ENCODE measurements at places on chromosomes 2 and 18.

DNA sequence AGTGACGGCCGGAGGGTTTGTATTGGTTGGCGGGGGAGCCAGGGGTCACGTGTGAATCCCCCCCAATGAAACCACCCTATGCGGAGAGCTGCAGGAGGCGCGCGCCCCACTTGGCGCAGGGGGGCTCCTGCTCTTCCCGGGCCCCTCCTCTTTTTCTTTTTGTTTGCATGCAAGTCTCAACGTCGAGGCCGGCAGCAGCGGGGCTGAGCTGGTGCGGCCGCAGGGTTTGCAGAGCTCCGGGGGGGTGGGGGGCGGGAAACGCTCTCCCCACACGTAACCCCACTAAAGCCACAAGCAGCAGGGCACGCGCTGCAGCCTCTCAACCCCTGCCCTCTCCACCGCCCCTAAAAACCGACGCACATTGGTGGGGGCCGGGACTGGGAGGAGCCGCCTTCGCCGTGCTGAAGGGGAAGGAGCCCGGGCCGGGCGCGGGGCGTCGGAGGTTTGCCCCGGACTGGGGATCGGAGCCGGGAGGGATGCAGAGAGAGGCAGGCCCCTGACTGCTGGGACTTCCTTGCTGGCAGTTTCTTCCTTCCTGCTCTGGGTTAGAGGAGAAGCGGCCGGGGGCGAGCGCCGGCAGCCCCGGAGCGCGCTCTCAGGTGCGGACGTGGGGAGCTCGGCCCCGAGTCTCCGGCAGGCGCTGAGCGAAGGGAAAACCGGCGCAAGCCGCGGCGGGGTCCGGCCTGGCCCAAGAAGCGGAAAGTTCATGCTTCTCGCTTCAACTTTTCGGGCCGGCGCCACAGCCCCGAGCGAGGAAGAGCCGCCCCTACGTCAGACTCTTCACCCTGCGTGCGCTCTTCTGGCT, 864 bp downstream of the LBH start:
- no peak for DNase-seq

- DNase-seq, result no peak
Measured at GRCh38 chr2:229634601-229635370, 79.6 kb downstream of the DNER start.

DNA sequence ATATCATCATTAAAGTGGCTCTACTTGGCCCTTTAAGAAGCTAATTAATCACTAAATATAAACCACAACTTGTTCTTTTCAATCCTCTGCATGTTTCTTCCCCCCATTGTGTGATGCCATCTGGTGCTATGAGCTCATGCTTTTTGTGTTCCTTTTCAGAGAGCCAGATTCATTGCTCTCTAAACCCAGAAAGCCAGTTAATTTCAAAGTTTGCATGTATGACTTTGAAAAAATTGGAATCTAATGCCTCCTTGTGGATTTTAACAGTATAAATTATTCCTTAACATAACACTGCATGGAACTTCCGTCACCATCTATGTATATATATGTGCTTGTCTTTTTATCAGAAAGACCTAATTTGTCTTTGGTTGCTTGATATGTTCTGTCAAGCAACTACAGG, 31.1 kb downstream of the TMEM178A start:
- peak; percentile 80 for DNase-seq

GRCh38 chr18:78527984-78528383, 451.6 kb upstream of the SALL3 start:
- DNase-seq, result no peak

DNA sequence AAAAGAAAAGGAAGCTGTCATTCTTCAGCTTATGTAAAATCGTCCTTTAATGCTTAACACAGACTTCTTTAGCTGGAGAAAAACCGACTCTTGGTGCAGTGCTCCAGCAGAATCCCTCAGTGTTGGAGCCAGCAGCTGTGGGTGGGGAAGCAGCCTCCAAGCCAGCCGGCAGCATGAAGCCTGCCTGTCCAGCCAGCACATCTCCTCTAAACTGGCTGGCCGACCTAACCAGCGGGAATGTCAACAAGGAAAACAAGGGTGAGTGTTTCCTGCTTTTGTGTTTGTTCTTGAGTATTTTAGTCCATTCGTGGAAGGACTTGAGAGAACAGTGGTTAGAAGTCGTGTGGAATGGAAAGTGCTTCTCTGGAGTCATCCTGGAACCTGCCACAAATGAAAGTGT, 38.9 kb downstream of the KDM3A start:
- no peak for DNase-seq

- no peak for DNase-seq
Measured at GRCh38 chr2:3533836-3534235, 14.5 kb upstream of the ADI1 start.

DNA sequence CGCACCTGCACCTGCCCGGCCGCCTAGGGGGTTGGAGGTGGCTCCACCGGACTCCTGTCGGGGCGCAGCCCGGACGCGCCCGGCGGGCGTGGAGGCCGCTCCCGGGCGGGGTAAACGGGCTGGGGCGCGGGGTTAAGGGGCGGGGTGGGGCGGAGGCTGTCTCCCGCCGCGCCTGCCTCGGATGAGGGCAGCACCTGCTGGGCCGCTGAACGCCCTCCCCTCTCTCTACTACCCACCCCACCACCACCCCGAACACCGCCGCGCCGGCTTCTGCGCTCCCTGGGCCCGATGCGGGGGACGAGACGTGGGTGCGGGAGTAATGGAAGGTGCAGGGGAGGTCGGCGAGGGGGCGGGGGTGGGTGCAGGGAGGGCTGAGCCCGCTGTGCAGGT, 224.8 kb upstream of the ID2 start:
- no peak for DNase-seq

- DNase-seq, result peak; percentile 74
Measured at GRCh38 chr2:162301151-162301804, 17.2 kb downstream of the IFIH1 start.

- no peak for DNase-seq
Measured at GRCh38 chr18:55380589-55380988, 207.4 kb downstream of the TCF4 start.

DNA sequence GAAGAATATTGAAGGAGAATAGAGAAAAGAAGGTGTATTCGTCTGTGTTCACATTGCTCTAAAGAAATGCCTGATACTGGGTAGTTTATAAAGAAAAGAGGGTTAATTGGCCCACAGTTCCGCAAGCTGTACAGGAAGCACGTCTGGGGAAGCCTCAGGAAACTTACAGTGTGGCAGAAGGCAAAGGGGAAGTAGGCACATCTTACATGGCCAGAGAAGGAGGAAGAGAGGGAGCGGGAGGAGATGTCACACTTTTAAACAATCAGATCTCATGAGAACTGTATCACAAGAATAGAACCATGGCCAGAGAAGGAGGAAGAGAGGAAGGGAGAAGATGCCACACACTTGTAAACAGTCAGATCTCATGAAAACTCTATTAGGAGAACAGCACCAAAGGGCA, 159.6 kb upstream of the TPO start:
- DNase-seq, result no peak

DNA sequence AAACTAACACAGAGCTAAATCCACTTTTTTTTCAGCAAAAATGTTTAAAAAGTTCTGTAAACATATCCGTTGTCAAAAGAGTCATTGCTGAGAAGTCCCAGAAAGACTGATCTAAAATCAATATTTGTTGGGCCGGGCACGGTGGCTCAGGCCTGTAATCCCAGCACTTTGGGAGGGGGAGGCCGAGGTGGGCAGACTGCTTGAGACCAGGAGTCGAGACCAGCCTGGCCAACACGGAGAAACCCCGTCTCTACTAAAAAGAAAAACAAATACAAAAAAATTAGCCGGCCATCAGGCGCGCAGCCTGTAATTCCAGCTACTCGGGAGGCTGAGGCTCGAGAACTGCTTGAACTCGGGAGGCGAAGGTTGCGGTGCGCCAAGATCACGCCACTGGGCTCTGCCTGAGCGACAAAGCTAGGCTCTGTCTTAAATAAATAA, 1.4 kb downstream of the OLA1 start:
- no peak for DNase-seq

DNA sequence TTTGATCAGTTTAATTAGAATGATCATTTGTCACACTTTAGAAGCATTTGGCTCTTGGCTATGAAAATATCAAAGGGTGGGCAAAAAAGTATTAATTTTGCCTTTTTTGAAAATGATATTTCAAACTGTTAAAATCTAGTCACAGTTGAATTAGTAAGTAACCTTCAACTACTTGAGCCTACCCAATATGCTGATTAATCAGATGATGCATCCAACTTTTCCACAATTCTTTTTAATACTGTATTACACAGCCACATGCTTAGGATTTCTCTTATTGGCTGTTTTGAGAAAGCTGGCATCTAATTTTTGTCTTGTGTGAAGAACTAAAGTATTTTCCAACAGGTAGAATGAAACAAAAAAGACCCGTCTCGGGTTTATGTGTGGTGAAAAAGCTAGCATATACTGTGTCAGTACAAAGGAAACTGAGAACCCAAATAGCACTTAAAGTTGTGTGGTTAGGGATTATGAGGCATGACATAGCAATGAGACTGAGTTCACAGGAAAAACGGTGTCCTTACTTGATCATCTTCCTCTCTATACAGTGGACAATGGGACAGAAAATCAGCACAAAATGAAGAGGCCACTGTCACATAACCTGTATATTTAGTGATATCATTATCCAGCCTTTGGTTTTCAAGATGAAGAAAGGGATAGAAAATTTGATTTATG, 11.7 kb downstream of the OSBPL6 start:
- DNase-seq, result peak; percentile 74

DNA sequence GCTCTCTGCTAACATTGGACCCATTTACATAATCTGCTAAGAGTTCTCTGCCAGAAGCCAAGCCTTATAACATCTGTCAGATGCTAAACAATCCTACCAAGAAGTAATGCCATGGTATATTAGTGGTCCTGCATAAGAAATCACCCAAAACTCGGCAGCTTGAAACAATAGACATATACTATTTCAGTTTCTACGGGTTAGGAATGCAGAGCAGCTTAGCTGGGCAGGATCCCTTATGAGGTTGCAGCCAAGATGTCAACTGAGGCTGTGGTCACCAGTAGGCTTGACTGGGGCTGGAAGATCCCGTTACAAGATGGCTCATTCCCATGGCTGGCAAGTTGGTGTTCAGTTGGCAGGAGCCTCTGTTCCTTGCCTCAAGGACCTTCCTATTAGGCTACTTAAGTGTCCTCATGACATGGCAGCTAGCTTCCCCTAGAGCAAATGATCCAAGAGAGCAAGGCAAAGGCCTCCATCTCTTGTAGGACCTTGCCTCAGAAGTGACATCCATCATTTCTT, 25.1 kb upstream of the SOS1 start:
- no peak for DNase-seq

GRCh38 chr2:205712508-205712907, 30.2 kb downstream of the NRP2 start:
- DNase-seq, result peak; percentile 76

DNA sequence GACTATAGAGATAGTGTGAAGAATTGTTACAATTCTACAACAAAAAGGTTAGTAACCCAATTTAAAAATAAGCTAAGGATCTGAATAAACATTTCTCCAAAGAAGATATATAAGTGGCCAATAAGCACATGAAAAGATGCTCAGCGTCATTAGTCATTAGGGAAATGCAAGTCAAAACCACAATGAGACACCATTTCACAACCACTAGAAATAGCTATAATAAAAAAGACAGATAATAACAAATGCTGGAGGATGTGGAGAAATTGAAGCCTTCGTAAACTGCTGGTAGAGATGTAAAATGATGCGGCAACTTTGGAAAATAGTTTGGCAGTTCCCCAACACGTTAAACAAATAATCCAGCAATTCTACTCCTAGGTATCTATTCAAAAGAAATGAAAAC, 366.5 kb upstream of the POU3F3 start:
- no peak for DNase-seq

DNA sequence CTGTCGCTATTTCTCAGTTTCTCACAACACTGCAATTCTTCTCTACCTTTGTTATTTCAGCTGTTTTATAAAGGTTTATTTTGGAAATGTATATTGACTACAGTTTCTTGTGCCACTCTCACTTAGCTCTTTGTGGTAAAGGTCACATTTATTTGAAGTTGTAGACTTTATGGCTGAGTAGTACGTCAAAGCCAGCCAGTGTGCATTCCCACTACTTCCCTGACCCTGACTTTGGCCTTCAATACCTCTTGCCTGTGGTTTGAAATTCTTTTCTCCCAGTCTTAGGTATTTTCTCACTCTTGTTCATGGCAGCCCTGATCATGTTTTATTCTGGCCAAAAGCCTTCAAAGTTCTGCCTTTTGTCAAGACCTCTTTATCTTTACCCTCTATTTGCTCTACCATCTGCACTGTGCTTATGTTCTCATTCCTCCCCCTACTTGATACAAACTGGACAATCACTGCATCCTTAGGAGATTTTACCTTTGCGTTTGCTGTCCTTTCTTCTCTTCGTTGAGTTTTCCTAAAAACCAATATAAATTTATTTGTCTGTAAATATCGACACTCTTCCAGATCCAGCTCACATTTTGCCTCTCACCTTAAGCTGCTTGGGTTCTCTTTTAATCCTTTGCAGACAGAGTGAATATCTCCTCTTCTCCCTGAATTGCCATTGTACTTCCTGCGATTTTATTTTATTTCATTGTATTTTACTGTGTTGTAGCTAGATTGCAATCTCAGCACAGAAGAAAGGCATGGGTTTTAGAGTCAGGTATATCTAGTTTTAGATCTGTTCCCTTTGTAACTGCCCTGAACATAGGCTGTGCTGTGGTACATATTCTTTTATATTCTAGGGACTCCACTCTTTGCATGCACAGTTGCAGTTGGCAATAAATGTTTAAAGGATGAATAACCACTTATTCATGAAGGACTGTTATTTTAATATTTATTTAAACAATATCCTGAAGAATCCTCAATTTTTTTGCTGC, 31.2 kb downstream of the GULP1 start:
- peak; percentile 40 for DNase-seq

DNA sequence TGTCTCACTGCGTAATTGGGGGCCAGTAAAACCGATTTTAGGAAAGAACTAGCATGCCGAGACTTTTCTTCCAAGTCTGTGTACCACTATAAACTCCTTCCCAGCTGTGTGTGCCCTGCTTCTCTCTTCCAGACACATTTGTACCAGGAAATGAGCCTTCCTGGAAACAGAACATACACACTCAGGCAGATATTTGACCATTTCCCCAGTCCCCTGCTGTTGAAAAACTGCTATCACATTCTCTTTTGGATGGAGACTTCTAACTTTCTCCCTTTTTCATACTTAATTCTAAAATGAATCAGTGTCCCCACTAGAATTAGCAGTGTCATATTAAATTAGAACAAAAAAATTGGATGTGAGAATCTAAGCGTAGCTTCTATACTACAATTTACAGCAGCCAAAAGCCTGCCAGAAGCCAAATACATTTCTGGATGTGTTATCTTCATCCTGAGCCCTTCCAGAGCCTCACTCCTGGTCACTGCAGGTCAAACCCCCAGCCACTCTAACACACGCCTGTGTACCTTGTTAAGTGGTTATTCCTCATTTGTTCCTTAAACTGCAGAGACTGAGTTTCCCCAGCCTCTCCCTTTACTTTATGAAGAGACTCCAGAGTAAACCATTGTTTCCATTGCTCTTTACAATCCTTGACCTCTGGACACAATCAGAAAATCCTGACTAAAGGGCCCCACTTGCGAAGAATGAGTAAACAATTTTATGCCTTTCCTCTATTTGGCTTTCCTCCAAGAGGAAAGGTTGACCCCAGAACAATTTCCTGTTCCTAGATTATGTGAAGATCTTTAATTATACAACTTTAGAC, 20.4 kb downstream of the DSG4 start:
- DNase-seq, result no peak

GRCh38 chr18:8780227-8780626, 74.9 kb downstream of the MTCL1 start:
- no peak for DNase-seq

- peak; percentile 10 for DNase-seq
Measured at GRCh38 chr2:174445248-174445647, 41.6 kb downstream of the GPR155 start.

GRCh38 chr2:209526561-209526960, 102.7 kb downstream of the MAP2 start:
- peak; percentile 11 for DNase-seq

- peak; percentile 24 for DNase-seq
Measured at GRCh38 chr18:21636769-21637168, 24.7 kb downstream of the SNRPD1 start.
